Upper lobe of right lung (tissue), 1 donor: ENCODE measurements at places on chromosomes 1 and 21. TPM values are rescaled to one million over a fixed set of nuclear protein-coding genes. Genes with fewer than 3 reads are reported as not detected.
A peak's percentile ranks its signal among the peaks of the same experiment; 100 is the strongest.

GRCh38 chr1:155931332-155932038, 2.7 kb downstream of the KHDC4 start:
- peak overlapping the region; percentile 15 for H3K4me3 ChIP-seq
- H3K27ac ChIP-seq = peak overlapping the region; percentile 24
- H3K27me3 ChIP-seq = no peaks in the 10 kb centered on the region
- no peak for DNase-seq

The ARMH1 gene
- 5.9 TPM for total RNA-seq

DNA sequence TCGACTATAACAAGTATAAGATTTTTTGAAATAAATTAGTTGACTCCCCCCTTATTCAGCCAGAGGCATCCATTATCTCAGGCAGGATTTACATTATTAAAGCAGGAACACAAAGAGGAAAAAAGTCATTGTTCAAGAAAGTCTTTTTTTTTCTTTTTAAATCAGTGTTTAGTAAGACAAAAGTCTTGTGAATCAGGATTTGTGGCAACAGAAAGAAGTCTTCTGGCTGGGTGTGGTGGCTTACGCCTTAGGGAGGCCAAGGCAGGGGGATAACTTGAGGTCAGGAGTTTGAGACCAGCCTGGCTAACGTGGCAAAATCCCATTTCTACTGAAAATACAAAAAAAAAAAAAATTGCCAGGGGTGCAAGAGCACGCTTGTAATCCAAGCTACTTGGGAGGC, 505.5 kb downstream of the LMO4 start:
- H3K27me3 ChIP-seq = no peaks in the 10 kb centered on the region
- no peaks in the 10 kb centered on the region for H3K4me1 ChIP-seq
- no peak overlapping the region for H3K4me3 ChIP-seq
- no peak for DNase-seq

GRCh38 chr1:201676197-201676596, 137.3 kb downstream of the NAV1 start:
- no peak overlapping the region for H3K4me3 ChIP-seq
- H3K27me3 ChIP-seq = no peaks in the 10 kb centered on the region
- peak; percentile 70 for DNase-seq
- no peaks in the 10 kb centered on the region for H3K36me3 ChIP-seq

- no peaks in the 10 kb centered on the region for H3K27me3 ChIP-seq
- no peak overlapping the region for H3K27ac ChIP-seq
- no peak overlapping the region for H3K4me3 ChIP-seq
- no peak for DNase-seq
- no peaks in the 10 kb centered on the region for H3K4me1 ChIP-seq
These were observed 32.3 kb downstream of the PTPRC start for GRCh38 chr1:198671136-198671535.

The ZBED6 gene
- 29.5 TPM for total RNA-seq

DNA sequence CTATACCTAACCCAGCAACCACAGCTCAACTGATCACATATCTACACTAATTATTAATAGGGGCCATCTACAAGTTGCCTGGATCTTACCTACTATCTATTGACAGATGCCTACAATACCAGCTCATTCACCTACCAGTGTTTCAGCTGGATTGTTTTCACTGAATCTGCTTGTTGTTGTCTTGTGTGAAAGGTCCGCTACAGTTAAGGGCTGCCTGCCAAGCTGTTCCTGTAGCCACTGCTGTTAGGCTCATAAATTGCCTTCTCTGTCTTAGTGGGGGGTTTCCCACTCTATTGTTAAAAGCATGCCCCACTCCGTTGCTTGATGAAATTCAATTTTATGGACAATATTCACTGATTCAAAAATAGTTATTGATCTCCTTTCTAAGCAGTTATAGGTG, 199.7 kb upstream of the TMPRSS15 start:
- no peak for DNase-seq
- H3K27me3 ChIP-seq = no peaks in the 10 kb centered on the region
- no peaks in the 10 kb centered on the region for H3K4me1 ChIP-seq
- H3K36me3 ChIP-seq = no peaks in the 10 kb centered on the region

GRCh38 chr1:199242601-199243000, 603.8 kb downstream of the PTPRC start:
- no peak overlapping the region for H3K27ac ChIP-seq
- no peak overlapping the region for H3K4me3 ChIP-seq
- no peak for DNase-seq
- H3K4me1 ChIP-seq = no peaks in the 10 kb centered on the region
